ENCODE measurements at places on chromosomes 3 and 15.

DNA sequence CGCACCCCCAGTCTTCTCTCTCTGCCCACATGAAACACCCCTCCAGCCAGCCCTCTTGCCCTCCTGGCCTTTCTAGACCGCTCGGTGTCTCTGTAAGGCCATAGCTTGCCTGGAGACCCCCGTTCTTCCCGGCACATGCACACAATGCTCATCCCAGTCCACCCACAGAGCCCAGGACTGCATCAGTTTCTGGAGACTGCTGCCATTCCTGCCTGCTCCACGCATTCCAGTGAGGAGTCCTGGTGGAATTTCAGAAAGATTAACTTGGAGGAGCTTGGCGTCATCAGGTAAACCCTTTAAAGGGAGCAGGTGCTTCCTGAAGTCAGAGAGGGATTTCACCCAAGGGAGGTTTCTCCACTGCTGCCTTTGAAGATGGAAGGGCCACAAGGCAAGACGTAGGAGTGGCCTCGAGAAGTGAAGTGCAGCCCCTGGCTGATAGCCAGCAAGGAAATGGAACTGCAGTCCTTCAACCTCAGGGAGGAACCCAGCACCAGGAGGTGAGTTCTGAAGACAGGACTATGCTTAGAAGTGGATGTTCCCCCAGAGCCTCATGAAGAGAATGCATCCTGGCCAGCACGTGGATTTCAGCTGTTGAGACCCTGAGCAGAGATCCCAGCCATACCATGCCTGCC, 19.2 kb downstream of the SLC41A3 start:
- DNase-seq: no peak

DNA sequence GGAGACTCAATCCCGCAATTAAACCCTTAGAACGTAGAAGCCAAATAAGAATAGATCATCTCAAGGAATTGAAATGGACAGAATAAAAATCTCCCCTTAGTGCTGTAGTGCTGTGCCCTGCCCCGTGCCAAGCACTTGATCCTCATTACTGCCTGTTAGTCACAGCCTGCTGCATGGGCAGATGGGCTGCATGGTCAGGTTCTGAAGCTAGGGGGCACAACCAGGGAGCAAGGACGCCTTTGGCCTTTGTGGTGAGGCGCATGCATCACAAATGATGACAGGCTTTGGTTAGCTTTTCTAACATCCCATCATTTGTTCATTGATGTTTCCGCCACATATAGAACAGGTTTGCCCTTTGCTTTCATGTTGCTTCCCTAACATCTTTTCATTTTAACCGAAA, 336.3 kb upstream of the ADAMTS9 start:
- DNase-seq: no peak

DNA sequence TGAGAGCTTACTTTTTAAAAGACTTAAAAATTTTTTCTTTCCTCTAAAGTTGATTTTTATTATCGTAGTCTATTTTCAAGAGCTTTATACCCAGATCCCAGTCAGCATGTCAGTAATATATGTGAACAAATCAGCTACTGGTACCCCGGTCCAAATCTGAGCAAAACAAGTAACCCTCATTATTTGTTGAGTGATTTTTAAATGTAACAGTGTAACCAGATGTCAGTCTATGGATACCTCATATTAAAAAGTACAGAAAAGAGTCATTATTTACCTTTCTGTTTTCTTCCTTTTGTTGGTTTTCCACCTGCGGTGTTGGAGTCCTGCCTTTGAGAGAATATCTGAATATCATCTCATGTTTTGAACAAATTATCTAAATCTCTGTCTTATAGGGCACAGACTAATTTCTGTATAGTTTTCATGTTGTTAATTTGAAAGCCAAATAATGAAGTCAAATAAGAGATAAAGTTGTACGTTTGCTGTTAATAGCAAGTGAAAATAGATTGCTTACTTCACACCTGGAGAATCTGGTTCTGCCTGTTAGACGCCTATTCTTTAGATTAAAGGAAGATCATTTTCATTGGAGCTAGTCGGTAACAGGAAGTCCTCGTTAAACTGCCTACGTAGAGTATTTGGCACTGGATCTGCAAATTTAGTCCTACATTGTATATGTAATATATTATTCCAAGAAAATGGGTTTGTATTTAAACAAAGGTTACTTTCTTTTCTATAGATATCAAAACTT, at the start of gene STX19:
STX19 (minus strand) TSS at position 505 of the 745 bp plus-strand sequence. CDS start 13,328 bp downstream, outside the sequence.
- no peak for DNase-seq

DNA sequence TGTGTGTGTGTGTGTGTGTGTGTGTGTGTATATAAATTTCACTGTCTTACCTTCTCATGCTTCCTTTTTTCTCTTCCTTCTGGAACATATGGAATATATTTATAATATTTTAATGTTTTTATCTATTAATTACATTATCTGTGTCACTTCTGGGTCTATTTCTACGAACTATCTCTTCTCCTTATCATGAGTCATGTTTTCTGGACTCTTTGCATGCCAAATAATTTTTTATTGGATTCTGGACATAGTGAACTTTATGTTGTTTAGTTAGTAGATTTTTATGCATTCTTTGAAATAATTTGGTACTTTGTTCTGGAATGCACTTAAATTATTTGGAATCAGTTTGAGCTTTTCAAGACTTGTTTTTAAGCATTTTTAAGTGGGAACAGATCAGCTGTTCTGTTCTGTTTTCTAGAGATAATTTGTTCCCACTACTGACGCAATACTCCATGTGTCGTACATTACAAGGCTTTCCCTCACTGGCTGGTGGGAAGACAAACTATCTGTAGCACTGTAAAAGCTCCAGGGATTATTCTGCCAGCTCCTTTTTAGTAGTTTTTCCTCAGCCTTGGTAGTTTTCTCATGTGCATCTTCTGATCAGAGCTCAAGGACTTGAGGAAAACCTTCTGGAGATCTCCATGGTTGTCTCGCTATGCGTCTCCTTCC, 302.0 kb downstream of the CLSTN2 start:
- DNase-seq: no peak

DNA sequence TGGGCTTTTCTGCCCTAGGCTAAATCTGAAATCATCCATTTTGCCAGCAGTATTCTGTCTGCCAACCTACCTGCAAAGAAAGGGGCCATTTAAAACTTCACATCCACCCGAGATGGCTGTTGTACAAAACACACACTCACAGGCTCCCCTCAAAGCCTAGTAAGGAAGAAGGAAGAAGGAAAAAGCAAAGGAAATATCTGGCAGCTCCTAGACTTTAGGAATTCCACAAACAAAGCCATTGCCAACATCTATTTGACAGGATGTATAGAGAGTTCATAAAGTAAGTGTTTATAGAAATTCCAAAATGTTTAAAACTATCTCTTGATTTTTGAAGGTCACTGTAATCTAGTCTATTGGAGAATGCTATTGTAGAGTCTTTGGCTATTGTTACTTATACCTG, 91.9 kb upstream of the THBS1 start:
- no peak for DNase-seq

- no peak for DNase-seq
These were observed 2.5 kb downstream of the UBP1 start for GRCh38 chr3:33437556-33438283.

DNA sequence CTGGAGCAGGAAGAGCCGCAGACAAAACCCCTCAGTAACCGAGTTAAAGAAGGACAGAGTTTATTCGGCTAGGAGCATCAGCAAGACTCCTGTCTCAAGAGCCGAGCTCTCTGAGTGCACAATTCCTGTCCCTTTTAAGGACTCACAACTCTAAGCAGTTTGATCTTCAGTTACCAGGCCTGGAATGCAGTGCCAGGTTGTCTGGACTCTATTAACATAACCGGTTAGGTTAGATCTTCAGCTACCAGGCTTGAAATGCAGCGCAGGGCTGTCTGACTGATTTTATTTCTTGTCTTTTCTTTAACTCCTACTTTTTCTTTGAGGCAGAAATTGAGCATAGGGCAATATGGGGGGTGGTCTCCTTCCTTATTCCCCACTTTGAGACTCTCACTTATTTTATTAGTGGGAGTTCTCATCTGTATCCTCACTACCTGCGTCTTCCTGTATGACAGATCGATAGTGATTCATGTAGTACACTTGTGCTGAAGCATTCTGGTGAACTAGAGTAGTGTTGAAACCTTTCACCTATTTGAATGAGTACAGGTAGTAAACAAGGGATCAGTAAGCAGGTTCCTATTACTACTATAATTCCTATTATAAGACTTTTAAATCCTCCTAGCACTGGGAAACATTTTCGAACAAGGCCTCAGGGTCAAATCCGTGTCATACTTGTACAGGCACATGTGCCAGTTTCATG, 325.0 kb downstream of the CGGBP1 start:
- DNase-seq: no peak

GRCh38 chr15:82950295-82950694, 2.2 kb downstream of the HOMER2 start:
- DNase-seq: no peak

GRCh38 chr3:134816623-134817022, 21.6 kb downstream of the EPHB1 start:
- DNase-seq: no peak

- no peak for DNase-seq
These were observed 38.9 kb downstream of the ZNF710 start for GRCh38 chr15:90039996-90040395.

- no peak for DNase-seq
These were observed 207.2 kb downstream of the SHQ1 start for GRCh38 chr3:72641072-72641471.

DNA sequence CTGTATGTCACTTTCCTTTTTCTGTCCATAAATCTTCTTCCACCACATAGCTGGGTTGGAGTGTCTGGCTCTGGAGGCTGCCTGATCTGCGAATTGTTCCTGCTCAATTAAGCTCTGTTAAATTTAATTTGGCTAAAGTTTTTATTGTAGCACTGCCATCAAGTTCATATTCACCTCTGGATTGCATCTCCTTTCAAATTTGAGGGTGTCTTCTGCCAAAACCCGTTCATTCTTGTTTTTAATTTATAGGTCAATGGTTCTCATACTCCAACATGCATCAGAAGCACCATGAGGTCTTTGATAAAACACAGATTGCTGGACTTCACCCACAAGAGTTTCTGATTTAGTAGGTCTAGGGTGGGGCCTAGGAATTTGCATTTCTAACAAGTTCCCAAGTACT, 276.5 kb upstream of the NECTIN3 start:
- no peak for DNase-seq

- DNase-seq: no peak
These were observed 16.4 kb downstream of the EFCC1 start for GRCh38 chr3:129017484-129017899.

DNA sequence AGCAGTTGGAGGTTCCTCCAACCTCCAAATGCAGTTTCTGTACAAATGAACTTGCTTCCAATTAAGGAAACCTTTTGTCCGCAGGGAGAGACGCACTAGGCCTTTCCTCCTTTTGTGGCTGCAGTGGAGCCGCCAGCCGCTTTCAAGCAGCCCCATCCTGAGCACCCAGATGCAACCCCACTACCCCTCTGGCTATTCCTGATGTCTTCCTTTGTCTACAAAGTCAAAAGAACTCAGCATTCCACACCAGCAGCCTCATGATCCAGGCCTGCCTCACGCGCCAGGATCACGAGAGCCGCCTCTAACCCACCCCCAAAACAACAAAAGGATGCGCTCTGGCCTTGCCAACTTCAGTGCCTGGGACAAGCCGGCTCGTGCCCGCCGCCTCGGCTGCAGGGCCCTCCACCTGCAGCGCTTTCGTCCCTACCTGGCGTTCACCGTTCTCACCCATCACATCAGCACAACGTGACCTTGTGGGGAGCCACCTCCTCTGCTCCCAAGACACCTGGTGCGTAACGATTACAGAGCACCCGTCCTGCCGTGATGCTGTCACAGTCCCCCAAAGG, 48.2 kb upstream of the MUC4 start:
- no peak for DNase-seq

- no peak for DNase-seq
These were observed 1346.1 kb upstream of the EPHA6 start for GRCh38 chr3:95468331-95468730.

- no peak for DNase-seq
These were observed 54.5 kb upstream of the ABHD10 start for GRCh38 chr3:111924283-111924682.

- DNase-seq: no peak
These were observed 4.1 kb downstream of the CISH start for GRCh38 chr3:50607271-50608091.

DNA sequence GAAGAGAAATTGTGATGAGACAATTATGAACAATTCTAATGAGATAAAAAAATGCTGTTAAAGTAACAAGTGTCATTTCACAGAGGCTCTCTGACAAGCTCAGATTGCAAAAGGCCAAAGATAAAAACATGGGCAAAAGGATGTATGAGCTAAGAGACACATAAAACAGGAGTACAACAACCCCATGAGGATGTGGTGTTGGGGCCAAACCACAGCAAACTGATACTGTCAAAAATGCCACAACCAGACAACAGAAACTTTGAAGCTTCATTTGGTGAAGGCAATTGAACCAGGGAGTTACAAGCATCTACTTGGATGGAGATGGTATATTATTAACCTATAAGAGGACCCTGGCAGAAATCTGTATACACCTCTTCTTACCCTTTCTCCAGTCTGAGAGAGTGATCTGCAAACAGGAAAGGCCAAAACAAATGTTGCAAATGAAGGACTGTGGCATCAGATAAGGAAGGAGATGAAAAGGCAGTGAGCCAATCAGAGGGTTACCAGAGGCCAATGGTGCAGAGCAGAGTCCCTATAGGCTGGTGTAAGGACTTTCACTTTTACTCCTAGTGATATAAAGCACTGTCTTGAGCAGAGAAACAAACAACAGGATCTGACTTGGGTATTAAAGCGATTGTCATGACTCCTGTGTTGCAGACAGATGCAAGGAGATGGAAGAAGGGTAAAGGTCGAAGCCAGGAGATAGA, 659.0 kb downstream of the NTRK3 start:
- no peak for DNase-seq

DNA sequence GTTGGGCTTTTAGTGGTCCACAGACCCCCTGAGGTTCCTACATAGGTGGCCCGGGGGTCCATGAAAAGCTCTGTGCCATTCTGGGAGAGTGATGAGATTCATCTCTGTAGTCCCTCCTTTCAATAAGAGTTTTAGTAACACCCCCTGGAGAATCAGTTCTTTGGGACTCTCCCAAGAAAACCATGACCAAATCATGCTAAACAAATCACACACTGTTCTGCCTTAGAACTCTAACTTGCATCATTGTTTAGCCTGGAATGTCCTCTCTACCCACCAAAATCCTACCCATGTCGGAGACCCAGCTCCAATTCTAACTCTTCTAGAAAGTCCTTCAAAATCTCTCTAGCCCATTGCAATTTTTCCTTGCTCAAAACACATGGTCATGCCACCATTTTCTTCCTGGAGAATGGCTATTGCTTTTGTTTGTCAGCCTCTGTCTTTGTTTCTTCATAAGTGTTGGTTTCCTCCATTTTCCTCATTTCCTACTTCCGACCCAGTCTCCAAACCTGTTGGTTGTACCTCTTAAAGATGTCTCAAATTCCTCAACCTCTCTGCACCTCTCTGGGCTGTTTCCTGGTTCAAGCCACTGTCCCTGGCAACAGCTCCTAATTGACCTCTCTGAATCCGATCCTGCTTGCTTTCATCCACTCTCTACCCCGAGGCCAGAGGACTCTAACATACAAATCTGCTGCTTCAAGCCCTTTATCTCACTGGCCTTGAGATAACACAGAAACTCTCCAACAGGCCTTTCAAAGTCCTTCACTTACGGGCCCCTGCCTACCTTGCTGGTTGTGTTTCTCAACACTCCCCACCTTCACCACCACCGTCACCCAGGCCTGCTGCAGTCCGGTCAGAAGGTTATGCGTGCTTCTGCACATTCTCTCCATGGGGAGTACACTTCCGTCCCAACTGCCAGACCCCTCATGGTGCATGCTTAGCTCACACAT, 23.7 kb downstream of the CYP19A1 start:
- DNase-seq: no peak

All from cortex of kidney (tissue), 1 donor.